ENCODE measurements at places on chromosomes 2 and 18.

- DNase-seq, result no peak
Observed at GRCh38 chr2:82224301-82224940, 1919.9 kb upstream of the LRRTM1 start.

GRCh38 chr2:64876137-64876647 is 113.0 kb upstream of the SLC1A4 start:
- peak; percentile 89 for DNase-seq

DNA sequence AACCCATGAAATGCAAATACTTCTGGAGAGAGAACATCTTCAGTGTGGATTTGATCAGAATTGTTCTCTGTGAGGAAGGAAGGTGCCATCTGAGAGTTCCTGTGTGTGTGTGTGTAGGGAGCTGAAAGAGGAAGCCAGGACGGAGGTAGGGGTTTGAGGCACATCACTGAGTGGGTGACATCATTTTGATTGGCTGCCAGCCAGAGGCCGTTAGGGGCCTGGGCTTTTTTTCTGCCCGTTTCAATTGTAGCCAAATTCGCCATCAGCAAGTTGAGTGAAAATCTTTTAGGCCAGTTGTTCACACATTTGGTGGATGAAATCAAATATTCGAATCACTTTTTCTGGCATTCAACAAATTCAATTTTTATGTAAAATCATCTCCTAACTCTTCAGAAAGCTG is 48.9 kb downstream of the TSN start:
- no peak for DNase-seq

DNA sequence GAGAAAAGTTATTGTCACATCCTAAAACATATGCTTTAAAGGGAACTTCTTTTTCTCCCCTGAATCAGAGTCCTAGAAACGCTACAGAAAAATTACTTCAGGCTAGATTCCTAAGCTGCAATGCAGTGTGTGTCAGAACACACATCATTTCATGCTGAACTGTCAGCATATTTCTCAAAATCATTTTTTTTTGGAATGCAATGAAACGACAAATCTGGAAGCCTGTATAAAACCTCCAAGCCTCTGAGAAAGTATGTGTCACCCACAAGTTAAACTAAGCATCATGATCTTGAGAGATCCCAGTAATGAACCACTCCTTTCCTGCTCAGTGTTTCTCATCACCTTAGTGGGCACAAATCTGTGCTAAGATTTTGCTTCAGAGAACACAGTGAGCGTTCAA is 276.2 kb downstream of the ZNF521 start:
- DNase-seq, result peak; percentile 7

DNA sequence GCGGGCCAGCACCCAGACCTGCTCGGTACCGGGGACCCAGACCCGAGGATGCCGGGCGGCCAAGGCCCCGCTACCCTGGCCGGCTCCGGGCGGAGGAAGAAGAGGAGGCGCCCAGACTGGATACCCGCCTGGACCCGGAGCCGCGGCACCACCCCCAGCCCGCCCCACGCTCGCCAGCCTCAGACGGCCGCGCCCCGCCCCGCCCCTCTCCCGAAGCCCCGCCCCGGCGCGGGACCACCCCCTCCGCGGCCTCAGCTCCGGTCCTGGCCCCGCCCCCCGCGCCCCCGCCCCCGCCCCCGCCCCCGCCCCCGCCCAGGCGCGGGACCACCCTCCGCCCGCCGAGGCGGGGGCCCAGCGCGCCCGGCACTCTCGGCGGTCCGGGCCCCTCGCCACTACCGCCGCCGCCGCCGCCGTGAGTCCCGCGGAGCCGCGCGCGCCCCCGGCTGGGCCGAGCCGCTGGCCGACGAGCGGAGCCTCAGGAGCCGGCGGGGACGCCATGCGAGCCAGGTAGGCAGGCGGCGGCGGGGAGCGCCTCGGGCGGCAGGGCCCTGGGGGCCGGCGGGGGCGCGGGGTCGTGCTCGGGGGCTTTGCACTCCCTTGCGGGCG is at the start of gene SH3BP4:
TSS of gene SH3BP4 (plus strand) at position 354 of the 606 bp plus-strand sequence. CDS start 82,986 bp downstream, outside the sequence.
- DNase-seq, result peak; percentile 69

GRCh38 chr2:156037482-156037881 is 295.0 kb downstream of the NR4A2 start:
- no peak for DNase-seq

GRCh38 chr18:35114305-35114704 is 73.1 kb downstream of the MAPRE2 start:
- no peak for DNase-seq

- no peak for DNase-seq
Observed at GRCh38 chr2:96520697-96521096, 15.5 kb upstream of the NEURL3 start.

GRCh38 chr2:100317634-100318033 is 4.7 kb downstream of the LONRF2 start:
- DNase-seq, result no peak

- peak; percentile 64 for DNase-seq
Observed at GRCh38 chr2:175251425-175252041, 70.0 kb upstream of the ATP5MC3 start.

GRCh38 chr2:114025030-114025429 is 135.1 kb downstream of the ACTR3 start:
- no peak for DNase-seq

GRCh38 chr2:235699576-235699975 is 205.7 kb downstream of the AGAP1 start:
- no peak for DNase-seq

DNA sequence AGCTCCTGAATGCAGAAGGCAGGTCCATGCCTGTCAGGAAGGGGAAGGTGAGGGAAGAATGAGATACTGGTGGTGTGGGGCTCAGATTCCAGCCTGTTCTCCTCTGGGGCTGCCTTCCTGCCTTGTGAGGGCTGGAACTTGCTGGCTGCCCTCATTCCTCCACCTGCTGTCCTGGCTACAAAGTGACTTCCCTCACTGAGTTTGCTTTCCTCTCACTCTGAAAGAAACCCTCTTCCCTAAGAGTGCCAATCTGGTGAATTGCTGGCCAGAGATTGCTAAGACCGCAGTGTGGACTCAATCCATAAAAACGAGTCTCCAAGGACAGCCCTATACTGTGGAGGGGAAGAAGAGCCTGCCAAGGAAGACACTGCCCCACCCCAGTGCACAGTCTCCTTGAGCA is 664.4 kb upstream of the HS6ST1 start:
- no peak for DNase-seq

GRCh38 chr2:217886091-217886490 is 116.7 kb downstream of the TNS1 start:
- DNase-seq, result no peak

GRCh38 chr2:236747426-236747825 is 177.8 kb downstream of the ACKR3 start:
- no peak for DNase-seq

DNA sequence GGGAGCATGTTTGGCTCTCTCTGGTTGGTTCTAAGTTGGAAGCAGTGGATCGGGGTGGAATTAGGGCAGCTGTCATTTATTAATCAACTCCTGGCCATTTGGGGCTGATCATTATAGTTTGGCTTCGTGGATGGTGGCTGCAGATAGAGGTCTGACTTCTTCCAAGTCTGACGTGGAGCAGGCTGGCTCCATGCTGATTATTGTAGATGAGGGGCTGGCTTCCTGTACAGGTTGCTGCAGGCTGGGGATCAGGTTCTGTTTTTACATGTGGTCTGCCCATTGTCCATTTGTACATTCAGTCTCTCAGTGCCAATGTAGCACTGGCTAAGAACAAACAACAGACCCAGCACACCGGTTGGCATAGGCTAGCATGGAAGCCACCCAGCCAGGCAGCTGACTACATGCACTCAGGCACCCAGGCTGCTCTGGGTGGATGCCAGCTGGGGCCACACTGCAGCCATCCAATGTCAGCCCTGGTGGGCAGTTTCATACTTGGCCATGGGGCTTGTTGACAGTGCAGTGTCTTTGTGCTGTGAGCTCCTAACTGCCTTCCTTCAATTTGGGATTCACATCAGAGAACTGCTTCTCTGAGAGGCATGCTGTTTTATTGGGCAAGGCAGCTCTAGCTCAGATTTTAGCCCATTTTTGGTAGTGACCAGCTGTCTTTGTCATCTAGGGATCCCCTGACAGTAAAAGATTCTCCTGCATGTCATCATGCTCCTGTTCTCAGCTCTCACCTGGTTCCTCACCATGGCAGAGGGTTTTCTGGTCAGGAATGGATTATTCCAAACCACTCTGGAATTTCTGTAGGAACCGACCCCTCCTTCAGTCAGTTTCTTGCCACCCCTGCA is 25.4 kb downstream of the NPAS2 start:
- no peak for DNase-seq

DNA sequence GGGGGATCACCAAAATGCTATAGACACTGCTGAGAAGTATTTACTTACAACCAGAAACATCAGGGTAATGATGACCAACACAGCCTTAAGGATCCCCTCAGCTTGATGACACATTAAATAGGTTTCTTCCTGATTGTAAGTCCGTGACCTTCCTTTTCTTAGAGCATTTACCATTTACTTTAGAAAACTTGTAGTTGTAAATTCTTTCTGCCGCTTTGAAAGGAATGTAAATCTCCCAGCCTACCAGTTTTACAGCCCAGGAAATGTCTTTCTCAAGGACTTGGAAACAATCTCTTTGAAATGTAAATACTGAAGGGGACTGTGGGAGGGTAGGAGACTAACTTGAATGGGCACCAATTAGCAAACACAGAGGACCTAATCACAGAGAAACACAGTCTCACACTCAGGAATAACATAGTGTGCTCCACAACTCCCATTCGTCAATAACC is 278.6 kb downstream of the DSC3 start:
- no peak for DNase-seq

DNA sequence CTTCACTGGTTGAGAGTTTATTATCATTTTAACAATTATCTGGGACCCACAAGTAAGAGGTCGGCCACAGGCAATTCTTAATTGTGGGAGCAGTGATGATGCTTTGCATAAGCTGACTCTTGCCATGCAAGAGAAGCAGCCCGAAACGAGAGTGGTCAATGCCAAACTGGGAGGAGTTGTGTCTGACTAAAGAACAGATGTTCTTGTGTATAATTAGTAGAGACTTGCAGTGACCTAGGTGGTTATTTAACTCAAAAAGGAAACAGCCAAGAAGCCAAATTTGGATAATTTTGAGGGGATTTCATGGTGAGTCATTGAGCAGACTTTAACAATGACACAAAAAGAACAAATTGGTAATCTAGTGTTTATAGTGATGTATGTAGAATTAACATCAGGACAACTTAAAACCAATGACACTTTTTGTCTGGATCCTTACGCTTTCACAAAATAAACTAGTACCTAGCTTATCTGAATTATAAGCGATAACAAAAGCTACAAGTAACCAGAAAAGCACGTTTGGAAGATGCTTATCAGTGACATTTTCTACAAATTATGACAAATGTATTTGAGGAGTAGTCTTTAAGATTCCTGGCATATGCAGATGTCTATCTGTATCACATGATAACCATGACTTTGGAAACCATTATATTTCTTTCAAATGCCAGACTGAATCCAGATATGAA is 184.7 kb upstream of the DLGAP1 start:
- no peak for DNase-seq

DNA sequence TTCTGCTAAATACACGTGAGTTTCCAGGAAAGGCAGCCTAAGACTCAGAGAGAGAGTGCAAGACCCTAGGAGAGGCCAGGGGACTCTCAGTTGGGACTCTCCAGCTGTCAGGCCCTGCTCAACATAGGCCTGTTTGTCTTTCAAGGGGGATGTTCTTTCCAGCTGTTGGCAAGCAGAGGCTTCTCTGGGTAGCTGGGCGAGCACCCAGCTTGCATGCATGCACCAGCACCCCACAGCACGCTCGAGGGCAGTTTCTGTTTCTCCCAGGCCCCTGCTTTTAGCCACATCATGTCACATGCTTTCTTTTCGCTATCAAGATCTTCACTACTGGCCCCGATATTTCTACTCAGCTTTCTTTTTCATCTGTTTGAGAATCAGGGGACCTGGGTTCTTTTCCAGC is 479.3 kb upstream of the HS6ST1 start:
- no peak for DNase-seq

- DNase-seq, result no peak
Observed at GRCh38 chr2:1990151-1990589, 245.9 kb upstream of the PXDN start.

- DNase-seq, result no peak
Observed at GRCh38 chr2:233343171-233343705, 11.1 kb upstream of the DGKD start.

- no peak for DNase-seq
Observed at GRCh38 chr2:239015218-239015900, 167.5 kb downstream of the TWIST2 start.

GRCh38 chr2:156023229-156023869 is 309.2 kb downstream of the NR4A2 start:
- DNase-seq, result no peak

DNA sequence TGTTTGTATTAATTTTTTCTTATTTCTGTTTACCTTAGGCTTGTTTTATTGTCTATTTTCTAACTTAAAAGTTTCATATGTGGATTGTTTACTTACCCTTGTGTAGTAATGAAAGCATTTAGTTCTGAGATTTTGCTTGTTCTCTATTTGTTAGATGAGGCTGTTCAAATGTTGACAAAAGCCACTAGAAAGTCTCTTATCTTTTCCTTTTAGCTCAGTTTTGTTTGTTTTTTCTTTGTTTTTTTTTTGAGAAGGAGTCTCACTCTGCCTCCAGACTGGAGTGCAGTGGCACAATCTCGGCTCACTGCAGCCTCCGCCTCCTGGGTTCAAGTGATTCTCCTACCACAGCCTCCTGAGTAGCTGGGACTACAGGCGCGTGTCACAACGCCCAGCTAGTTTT is 30.9 kb downstream of the USP14 start:
- DNase-seq, result no peak

DNA sequence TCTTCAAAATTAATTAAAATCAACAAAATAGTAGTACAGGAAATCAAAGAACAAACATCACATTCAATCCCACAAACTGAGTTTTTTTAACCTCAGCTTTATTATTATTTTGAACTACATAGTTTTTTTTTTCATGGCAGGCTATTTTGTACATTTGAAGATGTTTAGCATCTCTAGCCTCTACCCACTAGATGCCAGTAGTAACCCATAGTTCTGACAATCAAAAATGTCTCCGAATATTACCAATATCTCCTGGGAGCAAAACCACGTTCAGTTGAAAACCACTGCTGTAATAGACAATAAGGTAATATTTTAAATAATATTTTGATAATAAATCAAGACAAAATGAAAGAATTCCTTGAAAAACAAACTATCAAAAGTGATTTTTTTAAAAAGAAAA is 702.6 kb upstream of the LRRTM1 start:
- no peak for DNase-seq

DNA sequence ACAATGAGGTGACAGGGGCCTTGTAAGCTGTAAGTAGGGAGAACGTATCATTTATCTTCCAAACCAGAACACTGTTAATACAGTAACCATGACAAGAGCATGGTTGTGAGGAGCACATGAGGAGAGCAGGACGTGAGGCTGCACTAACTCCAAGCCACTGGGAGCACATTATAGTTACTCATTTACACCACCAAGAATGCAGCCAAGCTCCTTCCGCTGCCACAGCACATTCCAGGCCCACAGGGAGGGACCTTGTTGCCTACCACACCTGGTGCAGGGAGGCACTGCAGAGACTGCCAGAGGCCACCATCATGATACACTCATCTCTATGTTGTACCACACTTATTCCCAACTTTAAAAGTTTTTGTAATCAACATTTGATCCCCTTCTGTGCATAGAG is 13.5 kb upstream of the SFXN5 start:
- no peak for DNase-seq
